ENCODE measurements at places on chromosomes 1 and 21.
A peak's percentile ranks its signal among the peaks of the same experiment; 100 is the strongest.

- DNase-seq, result no peak
Measured at GRCh38 chr1:9494936-9495758, 44.1 kb upstream of the SLC25A33 start.

- DNase-seq, result no peak
Measured at GRCh38 chr1:180247061-180247460, 17.0 kb downstream of the LHX4 start.

GRCh38 chr1:67250051-67250653, 57.5 kb upstream of the IL12RB2 start:
- DNase-seq, result no peak

DNA sequence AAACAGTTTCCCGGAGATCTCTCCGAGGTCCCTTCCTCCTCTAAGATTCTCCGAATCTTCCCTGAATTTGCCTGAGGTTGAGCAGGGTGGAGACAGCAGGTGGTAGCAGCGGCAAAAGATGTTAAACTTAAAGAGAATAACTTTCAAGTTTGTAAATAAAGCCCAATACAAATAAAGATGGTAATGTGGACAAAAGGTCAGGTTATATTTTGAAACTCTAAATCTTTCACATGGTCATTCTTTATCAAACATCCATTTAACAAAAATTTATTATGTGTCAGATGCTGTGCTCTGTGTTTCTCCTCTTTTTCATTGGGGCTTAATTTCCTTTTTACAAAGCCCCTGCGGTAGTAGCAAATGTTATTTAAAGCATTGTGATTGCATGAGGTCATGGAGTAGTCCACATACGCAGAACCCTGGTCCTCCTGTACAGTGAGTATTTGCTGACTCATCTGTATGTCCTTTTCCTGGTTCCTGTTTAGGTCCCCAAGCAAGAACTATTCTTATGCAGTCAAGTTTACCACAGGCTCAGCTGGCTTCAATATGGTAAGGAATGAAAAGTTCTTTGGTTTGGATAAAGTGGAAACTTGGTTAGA, 119.2 kb downstream of the ITSN1 start:
- no peak for DNase-seq

DNA sequence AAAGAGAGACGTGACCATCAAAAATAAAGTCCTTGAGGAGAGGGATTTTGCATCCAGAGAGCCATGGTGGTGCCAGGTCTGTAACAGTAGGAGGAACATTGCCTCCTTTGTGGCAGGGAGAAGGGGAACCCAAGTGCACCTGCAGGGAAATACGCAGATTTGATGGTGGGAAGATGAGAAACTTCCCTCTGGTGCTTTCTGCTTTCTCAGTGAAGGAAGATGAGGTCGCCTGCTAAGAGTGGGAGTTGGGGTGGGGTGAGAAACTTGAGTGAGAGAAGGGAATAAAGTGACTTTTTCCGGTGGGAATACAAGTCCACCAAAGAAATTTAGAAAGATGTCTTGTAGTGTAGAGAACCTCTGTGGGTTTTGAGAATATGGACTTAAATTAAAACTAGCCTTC, 9.1 kb downstream of the PLA2G4A start:
- no peak for DNase-seq

GRCh38 chr1:217889401-217889800, 258.3 kb downstream of the SPATA17 start:
- no peak for DNase-seq

- DNase-seq, result no peak
Measured at GRCh38 chr1:68497358-68497698, 446 bp upstream of the DEPDC1 start.

GRCh38 chr1:180501865-180502360, 464 bp downstream of the ACBD6 start:
- DNase-seq, result peak; percentile 46

DNA sequence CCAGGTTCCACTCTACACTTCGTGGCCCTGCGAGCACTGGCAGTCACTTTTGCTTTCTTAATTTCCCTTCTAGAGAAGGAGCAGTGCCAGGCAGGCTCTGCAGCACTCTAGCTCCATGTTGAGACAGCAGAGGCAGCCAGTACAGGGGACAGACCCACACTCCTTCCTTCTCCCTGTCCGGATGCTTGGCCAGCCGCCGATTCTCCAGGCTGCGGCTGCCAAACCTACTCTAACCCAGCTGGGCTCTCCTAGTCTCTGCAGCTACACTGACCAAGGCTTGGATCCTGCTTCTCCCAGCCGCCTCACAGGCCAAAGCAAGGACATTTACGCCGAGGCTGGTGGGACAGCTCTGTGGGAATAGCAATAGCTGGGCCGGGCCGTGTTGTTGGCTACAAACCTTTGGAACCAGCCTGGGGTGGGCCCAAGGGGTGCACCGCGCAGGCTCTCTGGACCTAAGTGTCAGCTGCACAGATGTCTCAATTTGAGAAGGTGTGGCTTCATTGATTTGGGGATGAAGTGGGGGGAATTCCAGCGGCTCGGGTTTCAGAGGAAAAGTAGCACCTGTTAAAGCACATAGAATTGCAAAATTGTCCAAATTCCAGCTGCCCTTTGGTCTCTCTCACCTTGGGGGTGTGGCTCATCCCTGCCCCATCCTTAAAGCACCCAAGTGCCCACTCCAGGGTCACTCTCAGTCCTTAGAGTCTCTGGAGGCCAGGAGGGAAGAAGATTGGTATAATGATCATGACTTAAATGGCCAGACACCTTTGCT, 3.2 kb downstream of the BARHL2 start:
- DNase-seq, result no peak

- DNase-seq, result no peak
Measured at GRCh38 chr1:185645686-185646085, 88.5 kb upstream of the HMCN1 start.

DNA sequence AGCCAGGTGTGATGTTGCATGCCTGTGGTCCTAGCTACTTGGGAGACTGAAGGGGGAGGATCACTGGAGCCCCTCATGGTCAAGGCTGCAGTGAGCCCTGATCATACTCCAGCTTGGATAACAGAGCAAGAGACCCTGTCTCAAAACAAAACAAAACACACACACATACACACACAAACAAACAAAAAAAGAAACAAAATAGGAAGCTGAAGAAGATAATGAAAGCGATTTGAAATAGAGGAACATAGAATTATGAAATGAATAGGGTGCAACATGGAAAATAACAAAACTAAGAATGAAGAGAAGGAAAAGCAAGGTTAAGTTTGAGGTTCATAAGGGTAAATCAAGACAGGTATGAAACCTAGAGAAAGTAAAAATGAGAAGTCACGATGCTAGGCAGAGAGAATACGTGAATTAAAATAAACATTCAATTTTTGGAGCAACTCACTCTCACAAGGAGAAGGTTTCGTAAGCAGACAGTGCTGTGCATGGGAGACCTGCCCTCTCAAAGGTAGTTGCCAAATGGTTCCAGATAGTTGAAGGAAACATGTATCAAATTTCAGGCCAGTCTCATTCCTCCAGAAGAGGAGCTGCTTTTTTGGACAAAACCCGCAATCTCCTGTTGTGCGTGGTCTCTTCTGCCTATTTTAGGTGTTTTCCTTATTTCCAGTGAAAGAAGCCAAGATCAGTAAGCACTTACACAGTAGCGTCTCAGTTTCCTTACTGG, 3.3 kb downstream of the CD46 start:
- DNase-seq, result no peak

- DNase-seq, result no peak
Measured at GRCh38 chr1:78673120-78673519, 23.5 kb downstream of the IFI44 start.

- DNase-seq, result no peak
Measured at GRCh38 chr21:41593760-41594138, 85.8 kb upstream of the TMPRSS2 start.

DNA sequence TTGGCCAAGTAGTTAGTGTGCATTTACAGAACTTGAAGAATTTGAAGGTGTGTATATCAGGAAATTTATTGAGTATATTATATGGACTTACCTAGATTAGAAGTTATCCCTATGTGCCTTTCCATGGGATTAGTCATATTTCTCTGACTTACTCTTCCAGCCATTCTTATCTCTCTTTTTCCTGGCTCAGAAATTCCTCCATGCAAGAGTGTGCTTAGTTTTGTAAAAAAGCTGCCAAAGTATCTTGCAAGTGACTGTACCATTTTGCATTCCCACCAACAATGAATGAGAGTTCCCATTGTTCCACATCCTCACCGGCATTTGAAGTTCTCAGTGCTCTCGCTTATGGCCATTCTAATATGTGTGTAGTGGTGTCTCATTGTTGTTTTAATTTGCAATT, 82.2 kb upstream of the GUCA2B start:
- DNase-seq, result no peak

GRCh38 chr1:7262611-7263010, 477.4 kb downstream of the CAMTA1 start:
- peak; percentile 83 for DNase-seq

DNA sequence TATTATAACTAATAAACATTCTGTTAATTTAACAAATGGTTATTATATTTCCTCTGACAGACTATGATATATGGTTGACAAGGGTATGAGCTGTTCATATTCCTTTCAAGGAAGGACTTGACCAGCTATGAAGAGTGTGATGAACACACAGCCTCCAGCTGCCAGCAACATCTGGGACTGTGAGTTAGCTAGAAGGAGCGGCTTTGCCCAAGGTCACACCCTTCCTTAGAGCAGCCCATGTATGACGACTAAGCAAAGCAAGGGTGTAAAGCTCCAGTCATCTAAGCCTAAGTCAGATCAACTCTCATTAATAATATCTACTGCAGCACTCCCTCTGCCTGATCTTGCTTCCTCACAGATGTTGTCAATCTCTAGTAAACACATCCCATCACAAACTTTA, 355.4 kb downstream of the PLPP3 start:
- DNase-seq, result no peak

GRCh38 chr1:160116283-160117147, 956 bp downstream of the ATP1A2 start:
- DNase-seq, result no peak

GRCh38 chr1:209062081-209062620, 521.4 kb upstream of the CAMK1G start:
- no peak for DNase-seq

- DNase-seq, result no peak
Measured at GRCh38 chr1:240800291-240800690, 188.3 kb upstream of the GREM2 start.
